ENCODE measurements at places on chromosomes 11 and 22. TPM values are rescaled to one million over a fixed set of nuclear protein-coding genes. Genes with fewer than 3 reads are reported as not detected.

Gene PRODH
- total RNA-seq: under 0.01 TPM

Gene PANX2
- total RNA-seq: 0.75 TPM

Gene APOBEC3B
- total RNA-seq: 0.38 TPM

Gene OR5B21
- total RNA-seq: not detected

Gene HIRA
- 19.3 TPM for total RNA-seq

Gene ANO5
- total RNA-seq: 1.2 TPM

Gene PNPLA3
- total RNA-seq: 0.85 TPM

Gene SELENOM
- total RNA-seq: 38.3 TPM

Gene PATE4
- not detected for total RNA-seq

Gene C22orf42
- not detected for total RNA-seq

Gene CCDC15
- total RNA-seq: 1.6 TPM

Gene TANGO2
- 43.5 TPM for total RNA-seq

Gene MYBPC3
- not detected for total RNA-seq

Gene SRSF8
- 11.4 TPM for total RNA-seq
